Caudate nucleus (tissue), 63 donors: ENCODE measurements at places on chromosomes 11 and 22.

GRCh38 chr11:94139416-94139815, 10.8 kb downstream of the PANX1 start:
- no peak for DNase-seq

DNA sequence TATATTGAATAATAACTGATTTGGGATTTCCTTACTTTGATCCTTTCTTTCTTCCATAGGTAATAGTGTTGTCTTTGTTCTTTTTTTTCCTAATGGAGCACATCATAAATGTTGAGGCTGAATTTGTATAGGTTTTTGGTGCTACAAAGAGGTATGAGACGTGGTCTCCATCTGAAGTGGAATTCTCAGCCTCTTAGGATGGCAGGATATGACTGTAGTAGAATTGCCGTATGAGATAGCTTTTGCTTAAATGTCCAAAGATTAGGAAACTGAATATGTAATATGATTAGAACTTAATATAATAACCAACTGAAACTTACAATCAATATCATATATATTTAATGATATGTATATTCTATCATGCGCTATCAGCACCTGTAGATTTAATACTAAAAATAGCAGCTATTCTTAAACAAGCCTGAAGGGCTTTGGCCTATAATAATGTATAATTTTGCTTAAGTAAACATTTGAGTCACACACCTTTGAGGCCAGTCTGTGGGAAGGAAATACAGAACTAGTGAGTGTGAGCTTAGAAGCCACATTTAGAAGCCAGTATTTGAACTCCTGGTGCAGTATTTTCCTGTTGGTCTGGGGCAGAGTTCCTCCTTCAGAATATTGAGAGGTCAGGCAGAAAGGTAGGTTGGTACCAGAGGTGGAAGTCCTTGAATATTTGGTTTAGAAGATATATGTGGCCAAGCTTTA, 62.6 kb downstream of the SWAP70 start:
- DNase-seq: no peak

DNA sequence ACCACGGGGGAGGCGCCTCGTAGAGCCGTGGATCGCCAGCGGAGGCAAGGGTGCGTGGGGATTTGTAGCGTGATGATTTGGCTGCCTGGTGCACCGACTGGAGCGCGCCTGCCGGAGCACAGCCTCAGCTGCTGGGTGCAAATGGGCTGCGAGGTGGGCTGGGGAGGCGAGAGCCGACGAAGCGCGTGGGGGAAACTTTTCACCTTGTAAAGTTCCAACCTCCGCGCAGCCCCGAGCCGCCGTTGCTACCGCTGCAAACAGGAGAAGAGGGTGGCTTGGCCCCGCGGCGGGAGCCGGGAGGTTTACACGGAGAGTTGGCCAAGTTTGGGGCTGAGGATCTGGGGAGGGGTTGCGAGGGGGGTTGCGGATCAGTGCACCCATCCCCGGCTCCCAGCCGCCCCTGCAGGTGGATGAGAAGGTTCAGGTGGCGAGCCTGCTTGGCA, 528 bp downstream of the FAT3 start:
- DNase-seq: no peak

DNA sequence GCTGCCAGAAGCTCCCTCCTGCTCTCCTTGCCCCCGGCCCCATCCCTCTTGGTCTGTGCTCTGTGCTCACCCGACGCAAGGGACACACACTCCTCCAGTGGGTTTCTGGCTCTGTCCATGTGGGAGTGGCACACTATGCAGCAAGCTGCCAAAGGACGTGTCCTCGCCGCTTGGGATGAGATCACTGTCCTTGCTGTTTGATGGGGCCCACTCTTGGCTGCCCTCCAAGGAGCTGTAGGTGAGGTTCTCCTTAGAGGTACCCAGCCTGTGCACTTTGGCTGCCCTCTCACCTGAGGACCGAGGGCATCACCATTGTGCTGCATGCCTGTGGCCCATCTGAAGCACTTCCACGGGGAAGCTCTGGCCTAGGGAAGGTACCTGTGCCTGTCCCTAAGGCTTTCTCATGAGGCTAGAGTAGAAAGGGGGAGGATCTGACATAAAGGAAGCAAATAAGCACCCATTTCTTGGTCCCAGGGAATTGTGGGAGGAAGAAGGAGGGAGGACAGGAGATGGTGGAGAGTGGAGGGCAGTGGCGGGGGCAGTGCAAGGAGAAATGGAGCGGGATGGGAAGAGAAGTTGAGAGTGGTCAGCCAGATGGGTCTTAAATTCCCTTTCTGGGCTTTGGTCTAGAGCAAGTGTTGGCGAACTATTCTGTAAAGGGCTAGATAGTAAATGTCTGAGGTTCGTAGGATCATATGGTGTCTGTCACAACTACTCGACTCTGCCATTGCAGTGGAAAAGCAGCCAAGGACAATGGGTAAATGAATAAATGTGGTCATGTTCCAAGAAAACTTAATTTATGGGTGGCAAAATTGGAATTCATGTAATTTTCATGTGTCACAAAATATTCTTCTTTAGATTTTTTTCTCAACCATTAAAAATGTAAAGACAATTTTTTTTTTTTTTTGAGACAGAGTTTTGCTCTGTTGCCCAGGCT, 47.0 kb upstream of the AMPD3 start:
- DNase-seq: no peak
